ENCODE measurements at places on chromosomes 3 and 15. TPM values are rescaled to one million over a fixed set of nuclear protein-coding genes. Genes with fewer than 3 reads are reported as not detected.

Gene GCNT3
- not detected for total RNA-seq

Gene RAD51
- 5.0 TPM for total RNA-seq

Gene TRPM1
- total RNA-seq: not detected

Gene SLC7A14
- not detected for total RNA-seq

Gene TMEM108
- total RNA-seq: not detected

Gene ARRDC4
- 6.6 TPM for total RNA-seq

Data from natural killer cell (primary cell).